ENCODE measurements at places on chromosomes 11 and 22.
A peak's percentile ranks its signal among the peaks of the same experiment; 100 is the strongest.

DNA sequence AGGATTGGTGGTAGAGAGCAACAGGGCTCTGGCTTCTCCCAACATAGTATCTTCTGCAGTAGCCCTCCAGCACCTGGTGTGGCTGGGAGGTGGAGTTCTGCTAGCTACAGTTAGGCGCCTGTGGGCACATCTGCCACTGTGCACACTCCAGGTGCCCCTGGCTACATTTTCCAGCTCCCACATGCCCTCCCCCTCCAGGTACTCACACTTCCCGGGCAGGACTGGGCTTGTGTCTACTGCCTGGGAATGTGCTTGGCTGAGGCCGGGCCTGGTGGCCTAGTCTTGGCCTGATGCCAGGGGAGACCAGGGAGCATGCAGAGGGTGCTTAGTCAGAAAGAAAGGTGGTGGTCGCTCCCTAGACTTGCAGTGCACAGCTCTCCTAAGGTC lies 15.8 kb downstream of the PHLDB1 start:
- no peak for DNase-seq

DNA sequence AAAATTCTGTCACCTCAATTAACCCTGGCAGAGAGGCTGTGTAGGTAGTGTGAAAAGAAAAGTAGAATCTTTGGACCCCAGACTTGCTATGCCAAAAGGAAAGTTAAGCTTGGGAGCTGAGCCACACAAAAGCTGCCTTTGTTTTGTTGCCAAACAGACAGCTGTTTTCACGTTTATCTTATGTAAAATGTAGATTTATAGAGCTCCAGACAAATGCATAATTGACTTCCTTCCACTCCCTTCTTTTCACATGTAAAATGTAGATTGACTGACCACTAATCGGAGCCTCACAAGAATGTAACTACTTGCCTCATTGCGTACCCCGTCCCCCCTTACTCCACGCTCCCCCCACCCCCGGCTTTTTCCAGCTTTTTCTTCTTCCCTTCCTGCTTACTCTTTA lies 2302.2 kb upstream of the RAG2 start:
- no peak for DNase-seq

DNA sequence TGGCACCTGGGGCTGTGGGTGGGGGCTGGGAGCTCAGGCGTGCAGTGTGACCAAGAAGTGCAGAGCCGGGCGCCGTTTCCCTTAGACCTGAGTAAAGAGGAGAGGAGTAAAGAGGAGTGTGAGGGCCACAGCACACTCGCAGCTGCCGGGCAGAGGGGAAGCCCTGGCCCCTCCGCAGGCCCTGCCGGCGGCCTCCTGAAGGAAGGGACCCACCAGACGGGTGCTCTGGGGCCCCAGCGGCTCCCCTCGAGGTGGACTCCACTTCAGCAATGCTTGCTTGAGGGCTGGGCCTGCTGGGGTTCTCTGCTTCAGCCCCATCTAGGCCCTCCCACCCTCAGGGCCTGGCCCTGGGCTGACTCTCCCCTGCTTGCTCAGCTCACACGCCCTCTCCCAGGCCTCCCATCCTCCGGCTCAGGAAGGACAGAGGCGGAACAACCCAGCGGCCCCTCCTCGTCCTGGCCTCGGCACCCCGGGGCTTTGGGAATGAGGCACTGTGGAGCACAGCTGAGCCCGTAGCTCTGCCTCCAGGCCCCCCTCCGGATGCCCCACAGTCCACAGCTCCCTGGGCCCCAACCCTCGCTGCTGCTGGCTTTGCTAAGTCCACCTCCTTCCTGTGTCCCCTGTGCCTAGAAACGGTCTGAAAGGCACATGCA lies 1198.7 kb downstream of the BRD1 start:
- DNase-seq: no peak

DNA sequence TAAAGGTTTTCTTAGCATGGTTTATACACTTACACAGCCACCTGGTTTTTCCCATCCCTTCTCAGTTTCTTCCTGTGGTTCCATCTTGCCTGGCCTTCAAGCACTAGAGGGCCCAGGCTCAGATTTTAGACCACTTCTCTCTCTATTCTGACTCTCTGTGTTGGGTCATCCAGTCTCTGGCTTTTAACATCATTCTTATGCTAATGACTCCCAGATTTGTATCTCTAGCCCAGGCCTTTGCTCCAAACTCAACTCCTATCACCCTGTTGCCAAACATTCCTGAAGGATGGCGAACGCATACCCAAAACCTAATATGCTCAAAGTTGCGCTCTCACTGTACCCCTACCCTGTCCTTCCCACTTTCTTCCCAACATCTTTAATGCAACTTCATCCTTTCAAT lies 135.1 kb downstream of the SPATA19 start:
- DNase-seq: no peak

DNA sequence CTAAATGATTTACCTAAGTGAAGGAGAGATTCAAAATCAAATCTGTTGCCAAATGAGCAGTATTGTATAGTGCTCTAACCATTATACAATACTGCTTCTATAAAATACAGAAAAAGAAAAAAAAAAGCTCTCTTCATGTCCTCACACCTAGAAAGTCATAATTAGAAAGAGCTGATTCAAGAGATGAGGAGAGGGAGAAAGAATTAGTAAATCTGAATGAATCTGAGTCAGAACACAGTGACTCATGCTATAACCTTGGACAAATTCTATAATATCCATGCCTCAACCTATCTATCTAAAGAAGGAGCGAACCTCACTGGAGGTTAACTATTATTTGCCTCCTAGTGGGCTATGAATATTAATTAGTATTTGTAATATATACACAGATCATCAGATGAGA lies 29.4 kb downstream of the AMBRA1 start:
- DNase-seq: no peak

DNA sequence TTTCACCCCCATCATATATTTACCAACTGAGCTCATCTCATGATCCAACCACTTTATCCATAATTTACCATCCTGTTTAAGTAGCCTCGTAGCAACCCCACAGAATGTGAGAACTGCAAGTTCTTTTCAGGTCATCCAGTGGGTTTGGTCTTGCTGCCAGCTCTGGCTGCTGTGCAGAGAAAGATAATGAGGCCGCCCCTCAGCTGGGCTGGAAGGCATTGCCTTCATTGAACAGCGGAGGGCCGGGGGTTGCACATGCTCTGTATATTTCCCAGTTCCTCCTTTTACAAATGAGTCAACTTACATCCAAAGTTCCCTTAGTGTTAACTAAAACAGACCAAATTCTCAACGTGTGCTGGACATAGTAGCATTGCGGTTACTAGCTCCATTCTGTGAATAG lies 96.7 kb downstream of the SYN3 start:
- no peak for DNase-seq

GRCh38 chr22:37190262-37190780 lies 2.3 kb upstream of the C1QTNF6 start:
- DNase-seq: no peak

GRCh38 chr11:46528445-46529094 lies 65.3 kb downstream of the AMBRA1 start:
- no peak for DNase-seq

DNA sequence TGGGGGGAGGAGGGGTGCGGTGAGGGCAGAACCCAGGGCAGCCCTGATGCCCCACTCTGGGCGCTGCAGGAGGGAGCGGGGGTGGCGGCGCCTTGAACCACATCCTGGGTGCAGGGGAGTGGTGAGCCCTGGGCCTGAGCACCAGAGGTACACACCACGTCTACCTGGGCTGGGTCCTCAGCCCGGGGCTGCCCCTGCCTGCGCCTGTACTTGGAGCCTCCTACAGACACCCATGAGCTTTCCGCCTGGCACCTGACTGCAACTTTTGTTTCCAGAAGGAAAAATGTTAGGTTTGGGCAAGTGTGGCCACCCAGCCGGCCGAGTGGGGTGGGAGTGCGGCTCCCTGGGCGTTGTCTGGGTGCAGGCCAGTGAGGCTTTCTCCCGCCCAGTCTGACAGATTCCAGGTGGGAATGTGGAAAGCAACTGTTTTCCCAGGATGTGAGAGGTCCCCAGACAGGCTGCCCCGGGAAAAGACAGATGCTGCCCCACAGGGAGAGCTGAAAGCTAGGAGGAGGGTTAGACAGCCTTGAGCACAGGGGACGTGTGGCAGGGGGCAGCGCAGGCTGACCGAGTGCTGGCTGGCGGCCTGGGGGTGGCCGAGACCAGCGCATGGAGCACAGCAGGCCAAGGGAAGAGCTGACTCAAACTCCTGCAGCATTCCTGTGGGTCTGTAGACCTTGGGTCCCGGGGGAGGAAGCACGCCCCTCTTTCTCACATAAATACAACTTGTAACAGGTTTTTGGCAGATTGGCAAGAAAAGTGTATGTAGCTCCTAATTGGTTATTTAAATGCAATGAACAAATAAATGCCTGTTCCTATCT lies 44.1 kb downstream of the GNB1L start:
- DNase-seq: peak; percentile 77

- DNase-seq: no peak
These were observed 247.3 kb downstream of the NXPE2 start for GRCh38 chr11:114925591-114925990.

DNA sequence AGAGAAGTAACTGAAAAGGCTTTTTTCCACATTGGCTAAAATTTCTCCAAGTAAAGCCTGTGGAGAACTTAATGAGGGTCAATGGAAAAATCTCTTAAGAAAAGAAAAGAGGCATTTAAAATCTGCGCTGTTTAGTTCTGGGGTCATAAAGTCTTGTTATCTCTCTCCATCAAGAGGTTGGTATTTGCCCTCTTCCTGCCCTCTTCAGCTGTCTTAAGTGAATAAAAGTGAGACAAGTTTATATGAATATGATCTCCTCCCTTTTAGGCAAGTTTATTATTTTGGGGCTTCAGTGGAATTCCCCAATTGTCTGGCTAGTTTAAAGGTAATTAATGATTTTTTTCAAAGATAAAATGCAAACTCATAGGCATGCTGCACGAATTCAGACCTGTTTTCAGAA lies 89.6 kb downstream of the ARL14EP start:
- no peak for DNase-seq

DNA sequence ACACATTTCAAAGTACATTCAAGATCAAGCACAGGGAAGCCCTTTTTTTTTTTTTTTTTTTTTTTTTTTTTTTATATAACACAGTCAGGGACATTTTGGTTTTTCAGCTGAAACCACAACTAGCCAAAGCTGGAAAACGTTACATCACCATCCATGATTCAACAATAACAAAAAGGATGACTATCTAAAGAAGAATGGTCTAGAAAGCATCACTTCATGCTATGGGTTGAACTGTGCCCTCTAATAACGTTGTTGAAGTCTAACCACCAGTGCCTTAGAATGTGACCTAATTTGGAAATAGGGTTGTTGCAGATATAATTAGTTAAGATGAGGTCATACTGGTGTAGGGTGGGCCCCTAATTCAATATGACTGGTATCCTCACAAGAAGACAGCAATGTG lies 46.6 kb downstream of the MTMR2 start:
- peak; percentile 98 for DNase-seq

DNA sequence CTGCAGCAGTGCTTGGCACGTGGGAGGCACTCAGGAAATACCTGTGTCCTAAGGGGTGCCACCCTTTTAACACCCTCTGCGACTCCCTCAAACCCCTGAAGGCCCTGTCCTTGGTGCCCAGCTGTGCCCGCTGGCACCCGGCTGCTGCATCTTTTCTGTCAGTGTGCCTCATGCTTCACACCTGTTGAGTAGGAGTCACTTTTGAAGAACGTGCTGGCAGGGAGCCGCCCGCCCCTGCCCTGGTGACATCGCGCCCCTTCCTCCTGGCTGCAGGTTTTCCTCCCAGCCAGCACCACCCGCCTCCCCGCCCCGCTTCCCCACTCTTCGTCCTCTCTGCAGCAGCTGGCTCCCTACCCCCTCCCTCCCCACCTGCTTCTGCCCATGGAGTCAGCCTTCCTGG lies 17.8 kb downstream of the FRMD8 start:
- DNase-seq: no peak

- DNase-seq: no peak
These were observed 29.3 kb downstream of the TUG1 start for GRCh38 chr22:30998329-30998728.

GRCh38 chr11:48093323-48093722 lies 113.0 kb downstream of the PTPRJ start:
- DNase-seq: no peak

DNA sequence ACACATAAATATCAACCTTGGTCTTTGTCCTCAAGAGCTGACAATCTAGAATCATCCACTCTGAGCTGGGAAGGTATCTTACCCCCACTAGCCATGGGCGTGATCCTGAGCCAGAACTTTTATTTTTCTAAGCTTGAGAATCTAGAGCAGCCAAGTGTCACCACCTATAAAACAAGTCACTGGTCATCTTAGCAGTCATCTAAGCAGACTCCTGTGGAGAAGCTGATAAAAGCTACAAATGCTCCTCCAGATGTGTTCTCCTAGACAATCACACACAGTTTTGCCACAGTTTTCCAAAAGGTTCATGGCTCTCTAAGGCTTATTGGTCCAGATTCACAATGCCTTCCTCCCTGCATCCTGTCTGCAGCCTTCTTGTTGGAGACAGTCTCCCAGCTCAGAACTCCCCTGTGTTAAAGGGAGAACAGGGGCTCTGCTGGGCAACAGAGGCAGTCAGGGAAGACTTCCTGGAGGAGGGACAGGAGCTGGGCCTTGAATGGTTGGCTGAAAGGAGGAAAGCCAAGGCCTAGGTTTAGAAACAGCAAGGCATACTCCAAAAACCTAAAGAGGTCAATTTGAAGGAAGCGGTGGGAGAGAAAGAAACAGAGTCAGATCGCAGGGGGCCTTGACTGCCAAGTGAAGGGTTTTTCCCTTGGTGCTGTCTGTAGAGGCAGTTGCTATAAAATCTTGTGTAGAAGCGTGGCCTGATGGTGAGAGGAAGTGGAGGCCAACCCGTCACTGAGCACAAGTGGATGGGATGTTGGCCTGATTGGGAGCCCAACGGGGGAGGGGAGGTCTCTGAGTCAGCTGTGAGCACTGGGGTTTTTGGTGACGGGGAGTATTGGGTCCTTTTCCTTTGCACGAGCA lies 42.0 kb downstream of the ALX4 start:
- DNase-seq: no peak

GRCh38 chr11:126328444-126328843 lies 24.6 kb downstream of the DCPS start:
- no peak for DNase-seq

DNA sequence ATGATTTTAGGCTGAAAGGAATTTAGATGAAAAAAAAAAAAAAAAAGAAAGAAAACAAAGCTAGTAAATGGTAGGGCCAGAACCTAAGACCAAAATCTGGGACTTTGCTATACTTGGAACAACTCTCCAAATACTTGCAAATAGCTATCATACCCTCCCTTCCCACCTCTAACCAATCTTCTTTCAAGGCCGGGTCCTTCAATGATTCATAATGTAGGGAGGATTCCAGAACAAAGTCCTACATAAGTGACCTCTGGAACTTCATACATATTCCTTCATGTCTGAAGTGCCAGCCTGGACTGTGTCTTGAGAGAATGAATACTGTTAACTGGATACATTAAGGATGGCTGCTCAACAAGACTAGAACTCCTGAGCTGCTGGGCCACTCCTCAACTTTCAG lies 9.9 kb downstream of the STK33 start:
- DNase-seq: no peak

GRCh38 chr22:42519525-42520401 lies at the start of gene RRP7A:
TSS of gene RRP7A (minus strand) at chr22:42519796. CDS start at chr22:42519786, 10 bp downstream.
- peak; percentile 10 for DNase-seq

DNA sequence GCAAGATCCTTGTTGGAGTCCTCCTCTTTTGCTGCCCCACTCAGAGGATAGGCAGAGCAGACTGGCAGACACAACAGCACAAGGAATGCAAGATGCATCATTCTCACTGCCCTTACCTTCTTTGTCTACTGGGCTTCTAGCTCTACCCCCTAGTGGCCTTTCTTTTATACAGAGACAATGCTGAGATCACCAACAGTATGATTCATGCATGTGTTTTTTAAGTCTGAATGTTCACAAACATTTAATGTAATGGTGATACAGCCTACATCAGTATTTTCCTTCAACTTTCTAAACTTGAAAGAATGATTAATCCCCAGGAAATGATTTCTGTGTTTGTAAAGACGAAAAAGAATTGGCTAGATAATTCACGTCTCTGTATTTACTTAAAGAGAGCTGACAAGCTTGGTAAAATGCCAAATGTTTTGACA lies at the start of gene MMP10:
Gene MMP10, minus strand, starts transcription at position 138 of the 428 bp plus-strand sequence. Its CDS starts 37 bp downstream, at position 101.
- no peak for DNase-seq
